ENCODE measurements at places on chromosomes 4 and X.

DNA sequence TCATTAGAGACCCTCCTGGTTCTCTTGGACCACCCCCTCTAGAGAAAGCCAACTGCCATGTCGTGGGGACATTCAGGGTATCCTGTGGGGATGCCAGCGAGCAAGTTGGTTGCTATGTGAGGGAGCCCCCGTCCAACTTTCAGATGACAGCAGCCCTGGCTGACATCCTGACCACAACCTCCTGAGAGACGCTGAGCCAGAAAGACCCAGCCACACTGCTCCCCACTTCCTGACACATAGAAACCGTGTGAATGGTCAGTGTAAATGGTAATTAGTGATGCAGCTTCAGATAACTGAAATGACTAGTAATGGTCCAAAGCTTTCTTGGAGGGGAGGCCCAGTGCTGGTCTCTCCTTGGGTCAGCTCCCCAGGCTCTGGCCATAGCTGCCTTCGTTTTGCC lies 10.8 kb downstream of the CLCN4 start:
- DNase-seq, result no peak

GRCh38 chr4:142350871-142351270 lies 495.2 kb downstream of the INPP4B start:
- no peak for DNase-seq

GRCh38 chr4:161828061-161828460 lies 335.7 kb downstream of the FSTL5 start:
- DNase-seq, result no peak

DNA sequence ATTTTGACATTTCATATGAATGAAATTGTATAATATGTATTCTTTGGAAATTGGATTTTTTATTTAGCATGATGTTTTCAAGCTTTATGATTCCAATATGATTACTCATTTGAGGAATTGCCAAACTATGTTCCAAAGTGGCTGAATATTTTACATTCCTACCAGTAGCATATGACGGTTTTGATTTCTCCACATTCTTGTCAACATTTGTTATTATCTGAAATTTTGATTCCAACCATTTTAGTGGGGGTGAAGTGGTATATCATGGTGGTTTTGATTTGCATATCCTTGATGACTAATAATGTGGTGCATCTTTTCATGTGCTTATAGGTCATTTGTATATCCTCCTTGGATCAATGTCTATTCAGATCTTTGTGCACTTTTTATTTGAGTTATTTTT lies 2.6 kb upstream of the BEX1 start:
- DNase-seq, result no peak

DNA sequence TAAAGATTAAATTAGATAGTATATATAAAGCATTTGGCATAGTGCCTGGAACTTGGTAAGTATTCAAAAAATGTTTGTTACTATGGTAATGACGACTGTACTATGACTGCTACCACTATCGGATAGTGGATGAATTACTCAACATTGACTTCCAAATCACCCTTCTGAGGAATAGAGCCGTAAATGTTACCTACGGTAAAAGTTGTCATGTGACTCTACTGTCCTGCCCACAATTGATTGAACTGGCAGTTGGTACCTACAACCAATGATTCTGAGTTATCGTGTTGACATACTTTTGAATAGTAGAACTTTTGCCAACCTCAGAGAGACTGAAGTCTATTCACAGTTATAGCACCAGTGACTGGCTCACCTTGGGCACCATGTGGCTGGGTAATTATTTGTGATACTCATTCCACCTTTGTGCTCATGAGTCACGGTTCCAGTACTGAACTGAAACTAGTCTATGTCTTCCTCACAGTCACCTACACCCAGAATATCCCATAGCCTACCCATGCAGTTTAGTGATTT lies 185.5 kb upstream of the PITX2 start:
- DNase-seq, result no peak

DNA sequence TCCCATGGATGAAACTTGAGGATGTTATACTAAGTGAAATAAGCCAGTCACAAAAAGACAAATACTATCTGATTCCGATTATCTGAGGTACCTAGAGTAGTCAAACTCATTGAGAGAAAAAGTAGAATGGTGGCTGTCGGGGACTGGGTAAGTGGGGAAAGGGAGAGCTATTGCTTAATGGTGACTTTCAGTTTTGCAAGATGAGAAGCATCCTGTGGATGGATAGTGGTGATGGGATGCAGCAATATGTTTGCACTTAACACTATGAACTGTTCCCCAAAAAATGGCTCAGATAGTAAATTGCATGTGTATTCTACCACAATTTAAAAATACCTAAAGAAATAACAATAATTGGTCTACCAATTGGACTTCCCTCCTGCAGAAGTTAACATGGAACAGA lies 181.5 kb downstream of the SHROOM3 start:
- DNase-seq, result no peak

DNA sequence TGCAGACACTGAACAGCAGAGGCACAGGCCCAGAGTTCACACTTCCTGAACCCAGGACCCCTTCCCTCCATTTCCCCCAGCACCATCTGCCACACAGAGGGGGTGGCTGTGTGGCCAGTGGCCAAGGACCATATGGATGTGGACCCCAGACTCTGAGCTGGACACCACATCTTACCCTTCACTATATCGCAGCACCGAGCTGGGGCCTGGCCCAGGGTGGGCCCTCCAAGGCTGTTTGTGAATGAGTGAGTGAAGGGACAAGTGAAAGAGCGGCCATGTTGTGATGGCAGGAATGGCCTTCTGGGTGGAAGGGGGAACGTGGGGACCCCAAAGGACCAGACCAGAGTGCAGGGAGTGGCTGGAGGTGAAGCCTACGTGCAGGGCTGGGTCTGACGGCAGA lies 248.6 kb downstream of the AFAP1 start:
- no peak for DNase-seq

DNA sequence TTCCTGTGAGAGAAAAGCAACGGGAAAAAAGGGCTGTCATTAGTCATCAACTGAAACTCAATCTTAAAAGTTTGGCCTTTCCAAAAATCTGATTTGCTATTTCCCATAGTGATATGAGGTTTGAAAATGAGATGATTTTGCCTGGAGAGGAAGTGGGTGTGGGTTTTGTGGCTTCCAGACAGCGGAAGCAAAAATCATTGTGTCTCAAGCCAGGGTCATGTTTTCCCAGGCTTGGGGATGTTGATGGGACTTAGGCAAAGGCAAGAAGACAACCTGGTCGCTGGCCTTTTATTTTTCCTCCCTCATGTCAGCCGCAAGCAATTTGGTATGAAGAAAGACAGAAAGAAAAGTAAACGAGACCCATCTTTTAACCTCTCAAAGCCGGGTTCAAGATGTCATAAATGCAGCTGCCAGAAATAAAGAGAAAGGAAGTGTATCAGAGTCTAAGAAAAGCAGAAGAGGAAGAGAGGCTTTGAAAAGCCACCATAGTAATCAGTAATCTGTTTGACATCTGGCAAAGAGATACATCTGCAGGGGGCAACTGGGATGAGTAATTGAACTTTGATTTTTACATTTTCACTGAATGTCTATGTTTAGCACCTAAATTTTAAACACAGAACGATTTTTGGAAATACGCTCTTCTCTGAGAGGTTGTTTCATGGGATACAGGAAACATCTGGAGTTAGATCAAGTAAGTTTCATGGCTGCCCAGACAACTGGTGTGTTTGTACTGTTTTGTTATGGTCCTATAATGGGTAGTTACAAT lies 521.6 kb upstream of the SLIT2 start:
- DNase-seq, result no peak

DNA sequence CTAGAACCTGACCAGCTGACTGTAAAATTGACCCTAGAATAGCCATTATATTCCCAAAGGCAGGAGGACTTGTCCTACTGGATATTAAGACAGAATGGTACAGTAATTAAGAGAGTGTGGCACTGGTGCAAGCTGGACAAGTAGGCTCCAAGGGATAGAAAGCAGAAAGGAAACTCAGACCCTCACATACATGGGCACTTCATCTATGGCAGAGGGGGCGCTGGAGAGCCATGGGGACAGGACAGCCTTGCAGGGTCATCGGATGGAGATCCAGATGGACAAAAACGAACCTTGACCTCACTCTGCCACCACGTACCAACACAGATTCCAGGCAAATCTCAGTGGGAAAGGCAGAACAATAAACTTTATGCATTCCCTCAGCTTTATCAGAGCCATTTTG lies 40.6 kb downstream of the GAB3 start:
- DNase-seq, result no peak

DNA sequence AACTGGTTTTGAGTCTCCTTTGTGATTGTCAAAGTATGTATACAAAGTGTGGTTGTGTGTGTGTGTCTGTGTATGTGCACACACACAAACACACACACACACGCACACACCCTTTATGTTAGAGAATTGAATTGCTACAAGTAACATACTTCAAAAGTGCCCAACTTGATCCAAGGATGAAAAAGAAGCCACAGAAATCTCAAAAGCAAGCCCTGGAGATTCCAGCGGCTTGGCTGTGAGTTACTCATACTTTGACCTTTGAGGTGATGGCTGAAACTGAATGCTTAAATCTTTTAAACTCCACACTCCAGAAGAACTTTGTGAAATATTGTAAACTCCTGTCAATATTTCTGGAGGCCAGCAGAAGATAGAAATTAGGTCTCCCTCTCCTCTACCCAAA lies 168.4 kb upstream of the NRK start:
- DNase-seq, result no peak

DNA sequence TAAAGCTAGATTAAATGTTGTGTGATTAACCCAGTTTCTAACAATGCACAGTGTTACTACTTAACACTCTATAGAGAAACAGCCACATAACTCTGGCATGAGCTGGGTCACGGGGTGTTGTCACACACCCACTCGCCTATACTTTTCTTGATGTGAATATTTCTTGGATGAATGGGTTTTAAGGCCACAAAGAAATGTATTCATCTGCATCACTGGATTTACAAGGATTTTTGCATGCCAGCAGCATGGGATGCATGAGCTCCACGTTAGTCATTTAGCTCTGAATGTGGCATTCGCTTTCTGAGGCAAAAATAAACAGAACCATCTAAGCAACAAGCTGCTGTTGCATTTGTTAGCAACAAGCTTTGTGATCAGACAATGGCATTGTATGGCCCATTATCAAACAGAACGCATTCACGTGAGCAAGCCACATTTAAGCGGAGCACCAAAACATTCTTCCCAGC lies 89.7 kb downstream of the LRP2BP start:
- no peak for DNase-seq

GRCh38 chr4:127965803-127966175 lies 583 bp downstream of the ABHD18 start:
- peak; percentile 73 for DNase-seq
